ENCODE measurements at places on chromosomes 5 and 9. TPM values are rescaled to one million over a fixed set of nuclear protein-coding genes. Genes with fewer than 3 reads are reported as not detected.

ZNF462 gene
- 159 TPM for total RNA-seq

DNA sequence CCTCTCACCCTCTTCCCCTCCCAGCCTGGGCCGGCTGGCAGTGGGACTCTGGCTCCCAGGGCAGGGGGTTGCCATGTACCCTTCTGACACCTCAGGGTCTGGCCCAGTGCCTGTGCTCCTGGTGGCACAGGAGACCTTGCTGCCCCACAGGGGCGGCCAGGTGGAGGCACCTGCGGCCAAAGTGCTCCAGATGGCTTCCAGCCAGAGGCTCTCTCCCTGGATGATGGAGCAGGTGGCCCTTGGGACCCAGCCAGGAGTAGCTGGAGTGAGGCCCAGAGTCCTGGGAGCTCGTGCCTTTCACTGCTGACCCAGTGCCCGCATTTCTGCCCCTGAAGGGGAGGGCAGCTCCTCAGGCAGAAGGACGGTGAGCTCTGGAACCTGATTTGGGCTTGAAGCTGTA, 87.3 kb downstream of the NTNG2 start:
- H3K4me1 ChIP-seq: no peaks in the 10 kb centered on the region
- DNase-seq: no peak
- H3K4me3 ChIP-seq: no peak overlapping the region
- H3K27ac ChIP-seq: no peak overlapping the region
- H3K27me3 ChIP-seq: no peaks in the 10 kb centered on the region

GRCh38 chr5:51181208-51181894, 201.9 kb upstream of the ISL1 start:
- H3K27ac ChIP-seq: no peak overlapping the region
- peaks cover 3% of the 10 kb centered on the region for H3K4me1 ChIP-seq
- H3K4me3 ChIP-seq: no peak overlapping the region
- no peaks in the 10 kb centered on the region for H3K36me3 ChIP-seq

GRCh38 chr5:110752953-110753352, 14.1 kb downstream of the SLC25A46 start:
- DNase-seq: no peak
- H3K27ac ChIP-seq: no peak overlapping the region
- no peak overlapping the region for H3K4me3 ChIP-seq
- H3K27me3 ChIP-seq: no peaks in the 10 kb centered on the region
- H3K36me3 ChIP-seq: peaks cover 4% of the 10 kb centered on the region

- no peak for DNase-seq
- no peaks in the 10 kb centered on the region for H3K4me1 ChIP-seq
- no peak overlapping the region for H3K27ac ChIP-seq
- H3K36me3 ChIP-seq: peaks cover 47% of the 10 kb centered on the region
- H3K4me3 ChIP-seq: no peak overlapping the region
Observed at GRCh38 chr5:41848983-41849382, 21.2 kb downstream of the OXCT1 start.

DMRTA1 gene
- 2.8 TPM for total RNA-seq

CKS2 gene
- 210 TPM for total RNA-seq

POLR1E gene
- total RNA-seq: 45.8 TPM

MARCHF11 gene
- 0.37 TPM for total RNA-seq

RASGEF1C gene
- 0.90 TPM for total RNA-seq

DNA sequence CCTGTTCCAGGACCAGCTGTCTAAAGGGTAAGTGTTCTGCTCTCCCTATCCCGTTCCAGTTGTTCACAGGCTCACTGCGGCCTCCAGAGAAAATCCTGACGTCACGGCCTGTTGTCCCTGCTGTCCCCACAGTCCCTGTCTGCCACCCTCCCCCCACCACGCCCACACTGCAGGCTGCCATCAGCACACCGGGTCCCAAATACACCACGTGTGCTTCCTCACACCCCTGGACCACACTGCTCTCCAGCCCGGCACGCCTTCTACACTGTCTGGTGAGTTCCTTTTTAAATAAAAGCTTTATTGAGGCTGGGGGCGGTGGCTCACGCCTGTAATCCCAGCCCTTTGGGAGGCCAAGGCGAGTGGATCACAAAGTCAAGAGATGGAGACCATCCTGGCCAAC, 88.3 kb upstream of the RUFY1 start:
- H3K36me3 ChIP-seq: peaks cover 3% of the 10 kb centered on the region
- no peak overlapping the region for H3K27ac ChIP-seq
- DNase-seq: no peak
- no peaks in the 10 kb centered on the region for H3K4me1 ChIP-seq

AIF1L gene
- 122 TPM for total RNA-seq

TERT gene
- 15.5 TPM for total RNA-seq

GRCh38 chr5:171647043-171647903, 138.3 kb upstream of the SMIM23 start:
- peaks cover 3% of the 10 kb centered on the region for H3K4me1 ChIP-seq
- H3K27ac ChIP-seq: no peak overlapping the region
- no peaks in the 10 kb centered on the region for H3K27me3 ChIP-seq
- H3K36me3 ChIP-seq: no peaks in the 10 kb centered on the region
- H3K4me3 ChIP-seq: no peak overlapping the region

GRCh38 chr5:115549154-115549553, 4.6 kb upstream of the FEM1C start:
- peak; percentile 80 for DNase-seq
- no peak overlapping the region for H3K4me3 ChIP-seq
- H3K36me3 ChIP-seq: peaks cover 11% of the 10 kb centered on the region
- no peaks in the 10 kb centered on the region for H3K4me1 ChIP-seq
- H3K27me3 ChIP-seq: no peaks in the 10 kb centered on the region
- H3K27ac ChIP-seq: no peak overlapping the region

DNA sequence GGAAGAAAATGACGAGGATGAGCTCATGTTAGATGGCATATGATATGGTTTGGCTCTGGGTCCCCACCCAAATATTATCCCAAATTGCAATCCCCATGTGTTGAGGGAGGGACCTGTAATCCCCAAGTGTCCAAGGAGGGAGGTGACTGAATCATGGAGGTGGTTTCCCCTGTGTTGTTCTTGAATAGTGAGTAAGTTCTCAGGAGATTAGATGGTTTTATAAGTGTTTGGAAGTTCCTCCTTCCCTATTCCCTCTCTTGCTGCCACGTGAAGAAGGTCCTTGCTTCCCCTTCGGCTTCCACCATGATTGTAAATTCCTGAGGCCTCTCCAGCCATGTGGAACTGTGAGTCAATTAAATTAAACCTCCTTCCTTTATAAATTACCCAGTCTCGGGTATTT, 10.1 kb downstream of the EDIL3 start:
- no peaks in the 10 kb centered on the region for H3K36me3 ChIP-seq
- no peak for DNase-seq
- H3K4me1 ChIP-seq: peaks cover 2% of the 10 kb centered on the region
- no peaks in the 10 kb centered on the region for H3K27me3 ChIP-seq
- no peak overlapping the region for H3K27ac ChIP-seq

S100Z gene
- total RNA-seq: not detected

DNA sequence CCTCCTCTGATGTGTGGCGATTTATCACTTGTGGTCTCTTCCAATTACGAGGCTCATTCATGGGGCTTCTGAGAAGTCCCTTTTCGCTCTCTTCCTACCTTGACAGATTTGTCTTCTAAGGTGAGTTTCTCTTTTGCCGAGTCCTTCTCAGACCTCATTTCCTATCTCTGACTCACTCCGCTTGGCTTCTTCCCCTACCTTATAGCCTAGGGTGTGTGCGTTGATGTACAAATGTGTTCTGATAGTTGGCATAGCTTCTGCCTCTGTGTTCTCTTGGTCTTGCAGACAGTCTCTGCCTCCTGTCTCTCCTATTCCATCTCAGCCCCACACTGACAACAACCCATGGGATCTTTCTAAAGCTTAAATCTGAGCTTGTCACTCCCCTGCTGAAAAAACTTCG, 56.9 kb upstream of the SHB start:
- H3K4me1 ChIP-seq: no peaks in the 10 kb centered on the region
- H3K27me3 ChIP-seq: no peaks in the 10 kb centered on the region
- no peak for DNase-seq
- no peak overlapping the region for H3K27ac ChIP-seq
- no peak overlapping the region for H3K4me3 ChIP-seq

Data from H9 (cell line).